Chondrocyte (in vitro differentiated cells): ENCODE measurements at places on chromosomes 3 and 15. TPM values are rescaled to one million over a fixed set of nuclear protein-coding genes. Genes with fewer than 3 reads are reported as not detected.

Gene SLC27A2
- not detected in 3 replicates for total RNA-seq

Gene GABRB3
- 1.6 to 8.2 TPM (median 2.3 TPM) in 3 replicates for total RNA-seq

Gene ZNF620
- 1.1 to 2.3 TPM (median 2.0 TPM) in 3 replicates for total RNA-seq

Gene NR1I2
- total RNA-seq: not detected in 3 replicates

Gene DENND6A
- total RNA-seq: 17.7 to 19.8 TPM (median 19.8 TPM) in 3 replicates

Gene GOLGA8Q
- total RNA-seq: 1.0 to 3.2 TPM in 2 of 3 replicates, not detected in the other

Gene DPPA4
- 0.22 to 0.37 TPM (median 0.33 TPM) in 3 replicates for total RNA-seq

Gene ACTC1
- total RNA-seq: 6.2 to 19.5 TPM (median 7.1 TPM) in 3 replicates

Gene LSG1
- 20.4 to 30.2 TPM (median 22.5 TPM) in 3 replicates for total RNA-seq

Gene SENP8
- 2.9 to 4.0 TPM (median 3.0 TPM) in 3 replicates for total RNA-seq

Gene DISP2
- total RNA-seq: 1.3 to 2.2 TPM (median 1.4 TPM) in 3 replicates

Gene VIPR1
- total RNA-seq: 5.8 to 17.0 TPM (median 6.1 TPM) in 3 replicates

Gene AADAC
- total RNA-seq: not detected in 3 replicates

Gene HYAL3
- total RNA-seq: 5.3 to 6.9 TPM (median 5.4 TPM) in 3 replicates

Gene ZPLD1
- not detected in 3 replicates for total RNA-seq

Gene FEZF2
- not detected in 3 replicates for total RNA-seq

Gene ABTB1
- total RNA-seq: 18.1 to 27.2 TPM (median 26.7 TPM) in 3 replicates

Gene TJP1
- total RNA-seq: 90.5 to 108 TPM (median 91.7 TPM) in 3 replicates

Gene CSPG5
- 1.2 to 2.8 TPM (median 2.1 TPM) in 3 replicates for total RNA-seq

Gene PRR20G
- not detected in 3 replicates for total RNA-seq

Gene ACSBG1
- not detected in 3 replicates for total RNA-seq

Gene SCAMP2
- 67.4 to 75.5 TPM (median 67.9 TPM) in 3 replicates for total RNA-seq

Gene PROS1
- 24.5 to 32.6 TPM (median 25.6 TPM) in 3 replicates for total RNA-seq

Gene XPC
- total RNA-seq: 24.9 to 35.9 TPM (median 26.8 TPM) in 3 replicates

Gene PARP15
- 0.10 TPM in 1 of 3 replicates, not detected in the others for total RNA-seq
